ENCODE measurements at places on chromosomes 4 and X.

GRCh38 chr4:168574581-168575295, 77.9 kb downstream of the PALLD start:
- DNase-seq, result no peak

- no peak for DNase-seq
These were observed 460.9 kb downstream of the GABRG1 start for GRCh38 chr4:45663003-45663402.

GRCh38 chrX:44570522-44570921, 27.9 kb upstream of the FUNDC1 start:
- no peak for DNase-seq

GRCh38 chr4:107164962-107165475, 128.9 kb upstream of the DKK2 start:
- DNase-seq, result no peak

GRCh38 chr4:43716721-43717395, 731.8 kb downstream of the KCTD8 start:
- DNase-seq, result no peak

GRCh38 chr4:113311047-113311446, 261.6 kb downstream of the ANK2 start:
- no peak for DNase-seq

DNA sequence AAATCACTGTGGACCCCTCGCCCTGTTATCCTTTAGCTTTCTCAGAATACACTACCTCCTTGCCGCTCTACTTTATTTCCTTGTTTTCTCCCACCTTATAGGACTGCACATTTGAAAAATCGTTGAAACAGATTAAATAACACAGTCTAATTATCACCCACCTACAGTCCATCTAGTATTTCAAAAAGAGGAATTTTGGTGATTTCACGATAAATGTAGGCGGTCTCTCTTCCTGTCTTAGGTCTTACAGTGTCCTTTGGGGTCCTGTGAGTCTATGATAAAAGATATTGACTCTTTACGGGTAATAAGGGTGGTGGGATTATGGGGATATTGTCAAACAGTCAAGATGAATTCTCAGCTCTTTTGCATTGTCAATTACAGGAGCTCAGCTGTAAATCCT, 2.4 kb upstream of the TBL1X start:
- no peak for DNase-seq

DNA sequence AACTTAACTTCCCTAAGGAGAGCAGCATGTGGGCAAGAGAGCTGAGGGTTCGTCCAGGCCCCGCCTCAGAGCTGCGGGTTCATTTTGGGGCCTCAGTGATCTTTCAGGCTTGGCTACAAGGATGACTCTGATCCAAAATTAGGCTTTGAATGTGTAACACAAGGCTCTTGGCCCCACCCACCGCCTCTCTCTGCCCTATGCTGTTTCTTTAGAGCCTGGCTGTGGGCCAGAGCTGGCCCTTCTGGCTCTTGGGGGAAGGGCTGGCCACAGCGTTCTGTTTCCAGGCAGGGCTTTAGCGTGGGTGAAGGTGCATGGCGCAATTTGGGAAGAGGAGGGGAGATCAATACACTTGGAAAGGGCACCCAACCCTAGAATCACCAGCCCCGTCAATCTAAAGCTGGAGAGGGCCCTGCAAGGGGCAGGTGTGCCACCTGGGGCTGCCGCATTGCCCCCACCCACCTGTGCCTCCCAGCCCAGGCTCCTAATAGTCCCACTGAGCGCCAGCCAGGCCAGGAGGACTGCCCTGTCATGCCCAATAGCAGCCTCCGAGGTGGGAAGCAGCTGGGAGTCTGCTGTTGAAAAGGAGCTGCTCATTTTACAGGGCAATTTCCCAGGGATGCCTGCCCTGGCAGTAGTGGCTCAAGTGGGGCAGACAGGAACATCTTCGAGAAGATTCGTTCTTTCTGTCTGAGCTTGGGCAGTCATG, 84.5 kb upstream of the MAML3 start:
- no peak for DNase-seq

- DNase-seq, result no peak
These were observed 56.1 kb downstream of the RAPGEF2 start for GRCh38 chr4:159158985-159159384.
